ENCODE measurements at places on chromosomes 5 and 9. TPM values are rescaled to one million over a fixed set of nuclear protein-coding genes. Genes with fewer than 3 reads are reported as not detected.

GNE gene
- 18.8 TPM for total RNA-seq

- no peak for DNase-seq
Observed at GRCh38 chr5:162497455-162497854, 429.9 kb downstream of the GABRG2 start.

GRCh38 chr5:132458226-132458560, 32.4 kb downstream of the IRF1 start:
- no peak for DNase-seq

TLE1 gene
- total RNA-seq = 20.1 TPM

GRCh38 chr9:117649126-117649525, 55.1 kb upstream of the TLR4 start:
- DNase-seq = no peak
